ENCODE measurements at places on chromosomes 2 and 18.

GRCh38 chr2:233010569-233011267 lies 2.3 kb downstream of the NGEF start:
- no peak for DNase-seq

DNA sequence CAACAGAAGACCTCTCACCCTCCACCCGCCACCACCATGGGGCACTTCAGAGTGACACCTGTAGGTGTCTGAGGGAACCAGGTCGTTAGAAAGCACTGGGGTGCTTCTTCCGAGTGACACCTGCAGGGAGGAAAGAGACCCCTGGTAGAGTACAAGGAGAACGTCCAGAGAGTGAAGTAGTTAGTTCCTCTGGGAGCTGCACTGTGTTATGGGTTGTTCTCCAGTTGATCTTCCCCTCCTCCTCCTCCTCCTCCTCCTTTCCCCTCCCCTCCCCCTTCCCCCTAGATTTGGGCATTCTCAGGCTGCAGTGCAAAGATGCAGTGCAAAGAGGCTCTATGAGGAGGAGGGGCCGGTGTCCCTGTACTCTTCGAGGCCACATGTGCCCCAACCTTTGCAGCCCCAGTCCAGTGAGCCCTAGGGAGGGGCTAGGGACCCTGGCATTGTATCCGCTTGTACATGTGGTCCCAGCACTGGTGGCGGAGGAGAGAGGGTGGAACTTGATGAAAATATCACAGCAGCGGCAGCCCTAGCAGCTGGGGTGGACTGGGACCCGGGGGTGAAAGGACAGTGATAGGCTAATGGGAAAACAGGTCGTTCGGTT lies 850 bp downstream of the DNAJB2 start:
- DNase-seq, result no peak

DNA sequence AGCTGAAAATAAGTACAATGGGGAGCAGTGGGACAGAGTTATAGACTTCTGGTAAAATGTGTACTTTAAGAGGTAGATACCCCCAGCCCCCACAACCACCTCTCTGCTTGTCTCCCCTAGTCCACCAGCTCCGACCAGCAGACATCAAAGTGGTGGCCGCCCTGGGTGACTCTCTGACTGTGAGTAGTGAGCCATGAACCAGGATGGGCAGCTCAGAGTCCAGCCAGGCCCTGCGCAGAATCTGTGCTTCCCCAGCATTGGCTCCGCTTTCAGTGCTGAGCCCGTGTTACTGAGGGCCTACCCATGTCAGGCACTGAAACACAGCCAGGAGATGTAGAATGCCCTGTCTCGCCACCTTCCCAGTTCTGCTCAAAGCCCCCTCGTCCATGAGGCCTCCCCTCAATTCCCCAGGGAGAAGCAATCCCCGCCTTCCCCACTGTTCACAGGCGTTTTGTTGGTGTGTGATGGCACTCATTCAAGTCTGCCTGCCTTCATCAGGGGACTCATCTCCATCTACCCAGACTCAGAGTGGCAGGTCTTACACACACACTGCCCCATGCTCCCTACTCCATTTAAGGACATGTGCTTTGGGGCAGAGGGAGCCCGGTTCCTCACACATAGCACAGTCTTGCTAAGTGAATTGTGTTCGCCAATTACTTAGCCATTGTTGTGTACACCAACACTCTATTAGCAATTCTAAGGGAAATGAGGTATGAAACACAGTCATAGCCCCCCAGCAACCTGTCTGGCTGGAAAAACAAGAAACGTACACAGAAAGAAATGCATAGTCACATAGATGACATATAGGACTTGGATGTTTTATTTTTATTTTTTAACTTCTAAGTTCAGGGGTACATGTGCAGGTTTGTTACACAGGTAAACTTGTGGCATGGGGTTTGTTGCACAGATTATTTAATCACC lies 122.6 kb downstream of the PLB1 start:
- no peak for DNase-seq

DNA sequence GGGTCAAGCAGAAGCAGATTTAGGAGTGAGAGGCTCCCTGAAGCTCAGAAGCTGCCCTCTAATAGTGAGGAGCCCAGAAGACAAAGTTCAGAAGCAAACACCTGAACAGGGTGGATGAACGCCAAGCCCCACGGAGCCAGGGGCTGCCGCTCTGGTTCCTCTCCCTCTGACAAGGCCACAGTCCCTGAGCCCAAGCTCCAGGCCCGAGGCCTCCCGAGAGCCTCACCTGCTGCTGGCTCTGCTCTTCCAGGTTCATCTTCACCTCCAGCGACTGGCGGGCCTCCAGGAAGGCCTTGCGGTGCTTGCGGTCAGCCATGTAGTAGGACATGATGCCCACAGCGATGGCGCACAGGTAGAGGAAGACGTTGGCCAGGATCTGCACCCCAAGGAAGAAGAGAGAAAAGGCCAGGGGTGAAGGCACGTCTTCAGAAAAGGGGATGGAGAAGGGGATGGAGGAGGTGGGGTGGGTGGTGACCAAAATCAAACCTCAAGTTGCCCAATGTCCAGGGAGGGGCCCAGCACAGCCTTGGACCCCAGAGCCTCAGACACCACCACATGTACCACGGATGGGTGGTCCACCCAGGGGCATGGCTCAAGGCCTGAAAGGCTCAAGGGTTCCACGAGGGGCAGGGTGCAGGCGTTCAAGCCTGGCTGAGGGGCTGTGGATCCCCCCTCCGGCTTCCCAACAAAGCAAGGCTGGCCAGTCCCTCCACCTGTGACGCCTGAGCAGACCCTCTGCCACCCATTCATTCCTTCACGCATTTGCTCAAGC lies 47.5 kb downstream of the ADCY3 start:
- no peak for DNase-seq

DNA sequence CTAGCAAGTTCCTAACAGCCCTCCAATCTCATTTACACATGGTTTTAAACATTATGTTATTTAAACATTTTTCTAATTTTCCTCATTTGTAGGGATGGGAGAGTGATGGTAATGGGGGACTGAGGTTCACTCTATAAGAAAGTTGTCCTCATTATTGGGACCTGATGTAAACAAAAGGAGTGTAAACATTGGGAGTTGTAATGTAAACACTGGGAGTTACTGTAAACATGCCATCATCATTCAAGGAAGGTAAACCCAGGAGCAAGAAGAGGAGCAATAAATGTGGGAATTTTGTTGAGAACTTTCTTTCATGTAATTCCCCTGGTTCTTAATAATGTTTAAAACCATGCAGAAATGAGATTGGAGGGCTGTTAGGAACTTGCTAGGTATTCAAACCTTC lies 17.8 kb downstream of the RFTN2 start:
- no peak for DNase-seq

- no peak for DNase-seq
These were observed 20.4 kb downstream of the FAM178B start for GRCh38 chr2:96965781-96966514.

DNA sequence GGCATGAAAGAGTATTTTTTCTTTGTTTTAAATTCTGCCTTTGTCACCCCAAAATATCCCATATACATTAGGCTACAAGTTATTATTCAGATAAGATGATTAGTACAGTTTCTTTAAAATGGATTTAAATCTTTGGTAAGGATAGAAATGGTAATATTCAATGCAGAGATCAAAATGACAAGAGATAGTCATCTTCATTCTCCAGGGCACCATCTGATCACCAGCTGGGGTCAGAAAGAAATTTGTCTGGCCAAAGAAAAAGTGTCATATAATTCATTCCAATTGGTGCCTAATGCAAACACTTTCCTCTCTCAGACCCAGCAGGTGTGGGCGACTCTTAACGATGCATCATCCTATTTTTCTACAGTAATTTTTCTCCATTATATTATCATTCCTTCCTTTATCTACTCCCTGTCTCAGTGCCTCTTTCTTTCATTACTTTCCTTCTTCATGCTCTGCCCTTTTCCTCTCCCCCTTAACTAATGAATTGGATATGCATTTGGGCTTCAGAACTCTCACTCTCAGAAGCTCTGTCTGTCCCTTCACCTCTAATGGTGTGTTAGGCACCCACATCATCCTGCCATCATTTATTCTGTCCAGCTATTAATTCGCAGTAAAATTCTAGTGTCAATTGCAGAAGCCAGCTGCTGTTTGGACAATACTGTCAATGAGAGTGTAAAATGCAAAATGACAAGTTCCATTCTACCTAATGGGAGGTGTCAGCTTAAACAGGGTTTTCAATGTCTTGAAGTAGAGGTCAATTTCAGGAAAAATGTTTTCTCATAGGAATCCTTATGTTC lies 570.5 kb downstream of the TDRD15 start:
- no peak for DNase-seq

DNA sequence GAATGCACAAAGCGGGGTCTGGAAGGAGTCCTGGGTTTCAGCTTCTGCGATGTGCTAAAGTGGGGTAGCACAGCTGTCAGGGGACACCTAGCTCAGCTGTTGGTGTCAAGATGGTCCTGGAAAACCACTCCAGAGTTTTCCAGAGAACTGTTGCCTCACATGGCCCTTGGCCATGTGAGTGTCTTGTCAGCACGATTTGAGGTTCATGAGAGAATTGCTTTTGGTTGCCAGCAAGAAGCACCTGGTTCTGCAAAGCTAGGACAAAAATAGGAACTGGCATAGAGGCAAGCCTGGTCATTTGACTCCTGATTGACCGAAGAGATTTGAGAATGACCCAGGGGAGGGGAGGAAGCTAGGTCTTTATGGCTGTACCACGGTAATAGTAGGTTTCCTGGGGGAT lies 50.4 kb upstream of the CTLA4 start:
- DNase-seq, result no peak

DNA sequence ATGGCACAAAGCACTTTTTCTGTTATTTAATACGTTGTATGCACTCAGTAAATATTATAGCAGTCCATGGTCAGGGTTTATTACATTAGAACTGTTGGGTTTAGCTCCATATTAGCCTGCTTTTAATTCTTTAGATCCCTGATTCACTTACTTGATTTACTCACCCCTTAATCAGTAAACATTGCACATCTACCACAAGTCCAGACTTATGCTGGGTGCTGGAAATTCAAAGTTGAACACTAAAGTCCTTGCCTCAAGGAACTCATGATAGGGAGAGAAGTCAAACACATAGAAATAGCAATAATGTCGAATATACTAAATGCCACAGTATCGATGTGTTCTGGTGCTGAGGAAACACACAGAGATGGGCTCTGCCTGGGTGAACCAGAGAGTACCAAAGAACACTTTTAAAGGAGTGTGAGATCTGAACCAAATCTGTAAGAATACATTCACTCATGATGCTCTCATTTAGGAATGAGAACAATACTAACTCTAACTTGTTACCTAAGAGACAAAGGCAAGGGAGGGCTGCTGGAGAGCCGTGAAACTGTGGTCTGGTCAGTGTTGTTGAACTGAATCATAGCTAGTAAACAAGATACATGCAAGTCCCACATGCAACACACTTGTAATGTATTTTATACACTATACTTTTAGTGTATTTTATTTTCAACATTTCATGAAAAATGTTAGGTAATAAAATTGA lies 4.9 kb downstream of the STAT4 start:
- DNase-seq, result no peak

DNA sequence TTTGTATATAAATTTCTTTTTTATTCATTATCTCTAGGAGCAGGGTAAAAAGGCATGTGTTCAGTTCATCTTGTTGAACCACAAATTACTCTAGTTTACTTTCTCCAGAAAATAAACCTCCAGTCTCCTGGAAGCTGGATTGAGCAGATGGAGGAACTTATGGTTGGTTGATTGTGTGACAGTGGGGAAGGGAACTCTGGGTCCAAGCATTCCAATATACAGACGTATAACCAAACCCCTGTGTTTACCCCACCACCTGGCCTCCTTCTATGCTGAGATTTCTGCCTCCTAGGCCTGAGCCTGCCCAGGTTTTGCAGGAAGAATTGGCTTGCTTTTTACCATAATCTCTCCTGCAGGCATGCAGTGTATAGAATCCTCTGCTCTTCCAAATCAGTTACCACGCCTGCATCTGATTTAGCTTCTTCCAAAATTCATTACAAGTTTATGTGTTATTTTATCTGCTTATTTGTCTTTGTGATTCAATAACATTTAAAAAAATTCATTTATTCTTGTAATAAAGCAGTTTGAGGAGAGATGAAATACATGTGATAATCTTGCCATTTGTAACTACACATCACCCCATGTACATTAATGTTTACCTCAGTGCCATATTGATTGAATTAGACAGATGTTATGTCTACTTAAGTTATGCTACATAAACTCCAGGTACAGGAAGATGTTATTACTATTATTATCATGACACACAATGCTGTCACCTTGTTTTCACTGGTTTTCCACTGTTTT lies 2.5 kb upstream of the RAB27B start:
- DNase-seq, result no peak

DNA sequence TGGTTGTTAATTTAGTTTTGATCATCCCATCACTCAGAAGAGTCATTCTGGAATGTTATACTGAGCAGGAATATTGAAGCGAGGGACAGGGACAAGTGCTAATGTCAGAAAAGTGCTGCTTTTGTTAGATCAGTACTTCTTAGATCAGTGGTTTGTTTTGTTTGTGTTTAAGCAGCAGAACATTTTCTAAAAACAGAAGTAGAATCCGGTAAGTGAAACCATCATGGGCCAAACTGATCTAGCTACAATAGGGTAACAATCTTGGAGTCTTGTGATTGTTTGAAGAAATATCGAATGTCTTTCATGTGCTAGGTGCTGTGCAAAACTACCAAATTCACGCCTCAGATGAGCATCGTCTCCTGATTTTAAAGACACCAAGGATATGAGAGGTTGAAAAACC lies 45.1 kb upstream of the SEC11C start:
- no peak for DNase-seq

DNA sequence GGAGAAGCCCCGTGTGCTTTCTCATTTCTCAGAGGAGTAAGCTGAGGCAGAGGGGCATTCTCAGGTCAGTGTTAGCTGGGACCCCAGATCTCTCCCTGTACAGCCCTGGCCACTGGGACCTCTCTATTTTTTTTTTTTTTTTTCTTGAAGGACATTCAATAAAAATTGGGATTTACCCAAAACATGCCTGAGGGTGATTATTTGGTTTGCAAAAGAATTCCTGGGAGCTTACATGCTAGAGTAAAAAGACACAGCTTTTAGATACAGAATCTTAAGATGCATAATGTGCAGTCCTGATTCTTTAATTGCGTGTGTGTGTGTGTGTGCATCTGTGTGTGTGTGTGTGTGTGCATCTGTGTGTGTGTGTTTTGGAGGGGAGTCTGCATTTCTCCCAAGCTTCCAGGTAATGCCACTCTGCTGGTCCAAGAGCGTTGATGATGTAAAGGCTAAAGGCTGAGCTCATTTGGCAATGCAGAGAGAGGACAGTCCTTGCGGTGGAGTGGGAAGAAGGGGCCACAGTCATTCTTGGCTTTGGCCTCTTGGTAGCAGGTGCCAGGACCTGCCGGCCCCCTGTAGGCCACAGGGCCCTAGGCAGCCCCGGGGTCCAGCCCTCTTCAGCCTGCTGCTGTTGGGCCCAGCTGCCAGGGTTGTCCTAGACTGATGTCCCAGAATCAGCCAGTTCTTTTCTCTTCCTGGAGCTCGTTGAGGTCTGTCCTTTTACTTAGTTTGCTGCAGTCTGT lies 74.1 kb upstream of the MCFD2 start:
- DNase-seq, result no peak

DNA sequence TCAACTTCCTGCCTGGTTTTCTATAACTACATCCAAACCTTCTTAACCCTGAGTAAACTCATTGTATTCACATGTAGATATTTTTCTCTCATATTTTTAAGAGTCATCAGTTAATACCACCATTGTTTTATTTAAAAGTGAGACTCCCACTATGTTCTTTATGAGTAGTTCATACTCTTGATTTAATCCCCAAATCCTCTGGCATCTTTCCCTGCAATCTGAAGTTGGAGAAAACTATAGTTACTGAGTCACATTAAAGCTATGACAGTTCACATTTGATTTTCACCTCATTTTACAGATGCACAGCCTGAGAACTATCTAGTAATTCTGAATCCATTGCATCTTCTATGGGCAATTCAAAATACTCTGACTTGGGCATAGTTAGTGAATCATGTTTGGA lies 1358.7 kb upstream of the NRXN1 start:
- DNase-seq, result no peak

- no peak for DNase-seq
These were observed 28.2 kb downstream of the SDC1 start for GRCh38 chr2:20196657-20197161.

Measured in posterior cingulate gyrus (tissue), 11 donors.